Naive B cell (primary cell): ENCODE measurements at places on chromosomes 12 and 14. TPM values are rescaled to one million over a fixed set of nuclear protein-coding genes. Genes with fewer than 3 reads are reported as not detected.

HCAR2 gene
- polyA plus RNA-seq = not detected

BICDL1 gene
- polyA plus RNA-seq = 0.30 TPM

TAS2R19 gene
- 0.51 TPM for polyA plus RNA-seq

RACGAP1 gene
- 8.7 TPM for polyA plus RNA-seq

GALNT6 gene
- 13.4 TPM for polyA plus RNA-seq

AKAP3 gene
- polyA plus RNA-seq = 4.1 TPM

DNA sequence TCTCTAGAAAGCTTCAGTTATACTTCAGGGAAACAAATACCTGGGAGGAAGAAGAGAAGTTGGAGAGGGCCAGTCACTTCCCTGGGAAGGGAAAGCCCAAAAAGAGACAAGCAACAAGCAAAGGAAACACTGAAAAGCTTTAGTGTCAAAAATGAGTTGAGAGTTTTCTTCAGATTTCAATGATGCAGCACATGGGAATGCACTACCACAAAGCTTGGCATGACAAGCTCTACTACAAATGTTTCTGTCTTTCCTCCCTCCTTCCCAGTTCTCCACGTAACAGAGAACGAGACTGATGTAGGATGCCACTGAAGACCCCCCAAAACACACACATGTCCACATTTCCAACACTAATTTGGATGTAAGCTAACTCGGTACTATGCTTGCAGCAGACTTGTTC lies 26.8 kb upstream of the ADAMTS20 start:
- no peak for DNase-seq

DNA sequence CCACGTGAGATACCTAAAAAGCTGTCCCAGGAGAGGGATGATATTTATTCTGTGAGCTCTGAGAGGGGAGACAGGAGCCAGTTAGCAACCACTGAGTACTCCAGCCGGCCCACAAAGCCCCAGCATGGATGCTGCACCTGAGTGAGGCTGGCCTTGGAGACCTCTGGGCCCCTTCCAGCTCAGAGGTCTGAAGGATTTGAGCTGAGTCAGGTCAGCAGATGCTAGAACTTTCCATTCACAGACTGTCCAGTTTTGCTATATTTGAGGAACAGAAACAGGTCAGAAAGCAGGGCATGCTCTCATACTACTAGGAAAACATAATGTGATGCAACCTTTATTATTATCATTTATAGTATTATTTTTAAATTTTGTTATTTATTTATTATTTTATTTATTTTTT lies 15.0 kb upstream of the MAPKAPK5 start:
- no peak for DNase-seq

DNA sequence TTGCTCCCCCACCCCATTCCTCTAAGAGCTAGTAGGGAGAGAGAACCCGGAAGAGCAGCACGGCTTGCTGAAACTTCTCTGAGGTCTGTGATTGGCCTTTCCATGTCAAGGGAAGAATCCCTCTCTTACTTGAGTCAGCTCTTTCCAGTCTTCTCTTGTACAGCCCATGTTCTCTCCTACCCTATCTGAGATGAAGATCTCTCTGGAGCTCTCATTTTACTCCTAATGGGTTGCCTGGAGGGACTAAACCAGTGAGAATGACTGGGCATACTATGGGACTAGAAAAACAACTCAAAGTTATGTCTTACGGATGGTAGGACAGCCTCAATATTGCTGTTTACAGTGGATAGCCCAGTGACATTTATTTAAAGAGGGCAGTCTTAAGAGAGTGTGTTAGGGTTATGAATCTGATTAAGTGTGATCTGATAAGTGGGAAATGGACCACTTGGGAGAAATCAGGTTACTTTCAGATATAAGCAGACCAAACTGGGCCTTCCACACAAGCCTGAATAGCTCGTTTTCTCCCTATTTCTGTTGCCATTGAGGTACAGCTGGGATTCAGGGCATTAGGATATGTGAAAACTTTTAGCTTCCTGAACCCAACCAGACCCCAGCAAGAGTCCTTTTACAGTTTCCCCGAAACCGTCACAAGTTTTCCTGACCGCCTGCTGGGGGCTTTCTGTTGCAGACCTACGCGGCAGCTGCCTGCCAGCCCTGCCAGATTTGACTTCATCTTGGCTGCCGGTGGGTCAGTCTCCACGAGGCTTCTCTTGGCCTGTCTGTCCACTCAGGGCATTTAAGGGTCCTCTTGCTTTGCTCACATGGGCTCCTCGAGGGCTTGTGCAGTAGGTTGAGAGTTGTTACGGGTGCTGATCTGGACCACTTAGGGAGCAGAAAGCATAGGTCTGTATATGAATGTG lies 16.9 kb downstream of the ETV6 start:
- DNase-seq = no peak

GRCh38 chr14:44963775-44964380 lies 1.9 kb downstream of the TOGARAM1 start:
- no peak for DNase-seq

GRCh38 chr12:132327336-132328171 lies 1.8 kb downstream of the GALNT9 start:
- DNase-seq = no peak
